HT1080 (cell line): ENCODE measurements at places on chromosomes 2 and 18. TPM values are rescaled to one million over a fixed set of nuclear protein-coding genes. Genes with fewer than 3 reads are reported as not detected.
A peak's percentile ranks its signal among the peaks of the same experiment; 100 is the strongest.

GRCh38 chr18:74944676-74945075 is 264.3 kb downstream of the PTGR3 start:
- no peak for DNase-seq

- DNase-seq: peak; percentile 71
Observed at GRCh38 chr2:18991177-18992168, 366.9 kb downstream of the OSR1 start.

The CFC1 gene
- not detected in 2 replicates for total RNA-seq

GRCh38 chr2:206799083-206799482 is 33.7 kb downstream of the FASTKD2 start:
- peak; percentile 18 for DNase-seq

- no peak for DNase-seq
Observed at GRCh38 chr18:44968336-44968735, 287.6 kb downstream of the SETBP1 start.

GRCh38 chr2:50674876-50675275 is 357.1 kb downstream of the NRXN1 start:
- DNase-seq: no peak
